Amniotic stem cell (primary cell): ENCODE measurements at places on chromosomes 16 and 17.

- no peak for DNase-seq
These were observed 6.2 kb upstream of the BCAS3 start for GRCh38 chr17:60671482-60671881.

DNA sequence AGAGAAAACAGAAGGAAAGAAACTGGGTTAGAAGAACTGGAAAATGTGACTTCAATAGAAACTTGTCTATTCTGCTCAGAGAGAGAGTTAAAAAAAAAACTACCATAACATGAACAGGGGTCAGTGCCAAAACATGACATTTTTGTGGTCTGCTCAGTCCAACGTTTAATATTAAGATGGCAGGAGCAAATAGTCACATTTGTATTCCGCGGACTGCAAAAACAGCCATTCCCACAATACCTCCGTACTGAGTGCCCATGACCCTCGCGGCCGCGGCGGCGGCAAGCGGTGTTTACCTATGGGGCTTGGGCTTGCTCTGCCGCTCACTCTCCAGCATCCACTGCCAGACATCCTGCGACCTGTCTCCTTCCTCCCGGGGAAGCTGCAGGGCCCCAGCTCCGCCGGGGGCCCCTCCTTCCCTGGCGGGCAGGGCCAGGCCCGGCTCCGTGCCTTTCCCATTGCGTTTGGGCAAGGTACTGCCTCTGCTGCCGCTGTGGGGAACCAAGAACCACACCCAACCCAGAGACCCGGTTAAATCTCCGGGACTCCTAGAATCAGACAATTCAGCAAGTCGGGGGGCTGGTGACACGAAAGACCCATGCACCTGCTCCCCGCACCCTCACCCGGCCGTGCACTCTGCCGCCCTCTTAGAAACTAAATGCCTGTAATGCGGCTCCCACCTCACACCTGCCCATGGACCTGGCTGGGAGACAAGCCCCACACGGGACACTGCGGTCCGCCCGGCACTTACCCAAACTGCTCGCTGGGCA lies 24.7 kb downstream of the AXIN2 start:
- DNase-seq: no peak

DNA sequence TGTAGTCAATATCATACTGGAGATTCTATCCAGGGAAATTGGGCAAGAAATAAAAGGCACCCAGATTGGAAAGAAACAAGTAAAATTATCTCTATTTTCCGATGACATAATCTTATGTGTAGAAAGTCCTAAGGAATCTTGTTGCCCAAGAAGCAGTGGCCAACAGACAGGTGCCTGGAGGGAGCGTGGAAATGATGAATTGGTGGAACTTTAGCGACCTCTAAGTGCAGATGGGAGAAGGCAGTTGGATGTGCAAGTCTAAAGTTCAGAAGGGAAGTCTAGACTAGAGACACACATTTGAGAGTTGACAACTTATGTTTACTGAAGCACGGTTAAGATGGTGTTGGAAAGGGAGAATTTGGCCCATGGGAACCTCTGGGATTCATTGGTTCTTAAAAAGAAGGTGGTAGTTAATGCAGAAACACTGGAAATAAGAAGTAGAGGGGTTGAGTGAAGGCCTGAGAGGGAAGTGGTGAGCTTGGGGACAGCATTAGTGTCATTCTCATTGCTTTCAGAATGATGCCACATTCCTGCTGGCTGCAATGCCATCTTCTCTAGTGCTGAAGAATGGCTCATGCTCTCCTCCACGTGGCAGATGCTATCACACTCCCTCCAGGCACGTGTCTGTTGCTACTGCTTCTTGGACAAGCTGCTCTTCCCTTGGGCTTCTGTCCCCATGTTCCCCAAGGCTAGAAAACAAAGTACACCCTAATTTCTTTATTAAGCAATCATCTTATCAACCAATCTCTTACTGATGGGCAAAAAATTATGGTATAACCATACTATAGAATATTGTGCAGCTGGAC lies 24.0 kb downstream of the TAT start:
- DNase-seq: no peak

DNA sequence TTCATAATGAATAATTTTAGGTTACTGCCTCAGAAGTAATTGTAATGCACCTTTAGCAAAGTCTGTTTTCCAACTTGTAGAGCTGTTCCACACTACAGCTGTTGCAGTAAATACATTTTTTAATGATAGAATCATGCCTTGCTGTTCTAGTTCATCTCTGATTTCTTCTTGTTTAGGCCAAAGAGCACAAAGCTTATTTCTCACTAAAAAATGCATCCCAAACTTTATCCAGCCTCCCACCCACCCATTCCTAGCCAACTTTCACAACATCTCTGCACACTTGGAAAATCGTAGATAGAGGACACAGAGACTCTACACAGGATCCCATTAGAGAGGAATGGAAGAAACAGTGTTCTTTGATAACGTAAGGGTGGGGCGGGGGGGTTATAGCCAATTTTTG lies 252.2 kb upstream of the DYNLRB2 start:
- no peak for DNase-seq

DNA sequence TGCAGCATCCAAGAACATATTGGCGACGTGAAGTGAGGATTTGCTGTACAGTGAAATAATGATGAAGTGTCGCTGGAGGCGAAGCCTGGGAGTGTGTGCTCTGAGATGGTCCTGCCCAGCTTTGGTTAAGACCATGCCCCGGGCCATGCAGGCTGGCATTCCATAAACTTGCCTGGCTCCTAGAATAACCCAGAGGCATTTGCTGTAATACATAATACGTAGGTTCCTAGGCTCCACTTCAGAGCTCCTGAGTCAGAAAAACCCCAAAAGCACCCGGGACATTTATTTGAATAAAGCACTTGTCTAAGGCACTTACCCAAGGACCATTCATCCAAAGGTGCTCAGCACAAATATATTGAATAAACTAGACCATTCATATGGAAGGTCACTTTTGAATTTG lies 279.3 kb downstream of the ABCC12 start:
- DNase-seq: no peak

DNA sequence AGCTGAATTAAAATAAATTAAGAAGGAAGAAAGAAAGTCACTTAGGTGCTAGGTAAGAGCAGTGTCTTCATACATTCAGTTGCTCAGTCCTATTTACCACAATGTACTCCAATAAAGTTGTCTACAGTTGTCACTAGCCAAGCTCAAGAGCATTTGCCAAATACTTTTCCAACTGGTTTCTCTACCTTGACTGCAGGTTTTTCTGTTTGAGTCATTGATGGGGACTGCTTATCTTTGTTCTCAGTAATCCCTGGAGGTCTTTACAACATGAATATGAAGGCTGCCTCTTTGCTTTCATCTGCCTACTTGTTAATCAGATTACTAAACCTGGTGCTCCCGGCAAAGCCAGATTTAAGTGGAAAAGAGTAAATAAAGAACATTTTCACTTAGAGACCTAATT lies 64.6 kb upstream of the CLEC18B start:
- DNase-seq: no peak

DNA sequence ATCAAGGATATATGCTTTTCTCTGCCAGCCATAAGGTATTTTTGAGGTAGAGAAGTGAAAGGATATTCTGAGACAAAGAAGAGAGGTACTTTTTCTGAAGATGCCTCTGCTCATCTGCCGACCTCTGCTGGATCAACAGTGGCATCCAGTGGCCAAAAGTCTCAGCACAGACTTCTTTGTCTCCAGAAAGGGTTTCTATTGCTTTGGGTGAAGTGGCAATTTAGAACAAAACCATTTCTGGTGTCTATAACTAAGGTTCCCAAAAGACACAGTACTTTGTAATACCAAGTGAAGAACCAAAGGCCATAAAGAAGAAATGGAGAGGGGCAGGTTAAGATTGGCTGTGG lies 155.2 kb upstream of the C17orf78 start:
- no peak for DNase-seq

- no peak for DNase-seq
These were observed 4.5 kb upstream of the TSPOAP1 start for GRCh38 chr17:58332778-58333735.

DNA sequence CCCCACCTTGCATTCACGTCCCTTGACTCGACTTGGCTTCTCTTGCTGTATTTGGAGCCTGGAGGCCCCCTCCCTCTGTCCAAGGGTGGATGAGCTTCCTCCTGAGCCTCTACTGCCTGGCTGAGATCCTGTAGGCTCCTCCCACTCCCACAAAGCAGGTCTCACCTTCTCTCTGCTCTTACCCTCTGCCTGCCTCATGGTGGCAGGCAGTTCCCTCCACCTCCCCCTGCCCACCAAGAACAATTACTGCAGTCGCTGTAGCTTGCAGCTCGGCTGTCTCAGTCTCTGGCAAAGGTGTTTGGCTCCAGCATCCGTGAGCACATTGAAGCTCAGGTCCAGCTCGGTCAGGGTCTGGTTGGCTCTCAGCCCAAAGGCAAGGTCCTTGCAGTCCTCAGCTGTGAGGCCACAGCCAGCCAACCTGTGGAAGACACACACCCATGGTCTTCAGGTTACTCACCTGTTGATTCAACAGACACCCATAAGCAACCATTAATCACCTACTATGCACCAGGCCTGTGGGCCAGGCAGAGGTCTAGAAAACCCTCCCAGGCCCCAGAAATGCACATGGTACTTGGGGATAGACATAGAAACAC lies 42.6 kb downstream of the NLRP1 start:
- DNase-seq: no peak

- no peak for DNase-seq
These were observed 26.7 kb downstream of the FA2H start for GRCh38 chr16:74747716-74748615.

DNA sequence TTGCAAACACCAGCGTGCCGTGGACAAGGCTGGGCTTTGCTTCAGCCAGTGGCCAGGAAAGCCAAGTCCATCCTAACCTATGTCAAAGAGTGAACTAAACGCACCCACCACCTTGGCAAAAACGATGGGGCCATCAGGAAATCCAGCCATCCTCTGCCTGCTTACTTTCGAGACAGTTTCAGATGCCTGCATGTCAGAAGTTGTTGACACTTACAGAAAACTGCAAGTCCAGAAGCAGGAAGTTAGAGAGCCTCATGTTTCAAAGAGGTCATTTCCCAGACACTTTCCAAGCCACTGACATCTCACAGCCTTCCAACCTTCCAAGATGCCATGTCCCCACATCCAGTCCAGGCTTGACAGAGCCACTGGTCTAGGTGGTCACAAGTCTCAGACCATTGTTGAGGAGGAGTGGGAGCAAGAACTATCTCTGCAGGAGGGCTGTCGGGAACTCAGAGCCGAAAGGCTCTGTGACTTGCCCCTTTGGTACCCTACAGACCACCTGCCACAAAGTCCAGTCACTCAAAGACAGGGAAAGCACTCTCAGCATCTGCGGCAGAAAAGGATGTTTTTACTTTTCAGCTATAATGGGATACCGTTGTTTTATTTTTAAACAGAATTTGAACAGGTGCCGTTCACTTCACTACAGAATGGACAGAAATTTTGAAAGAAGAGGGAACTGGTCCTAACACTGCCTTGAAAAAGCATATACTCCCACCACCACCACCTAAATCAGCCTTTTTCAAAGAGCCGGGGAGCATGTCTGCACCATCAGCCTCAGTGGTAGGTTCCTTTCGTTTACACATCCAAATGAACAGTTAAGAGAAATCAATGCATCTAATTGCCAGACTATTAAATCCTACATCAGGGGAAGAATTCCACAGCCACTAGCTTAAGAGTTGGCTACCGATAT lies 5.1 kb downstream of the ZNF423 start:
- no peak for DNase-seq

DNA sequence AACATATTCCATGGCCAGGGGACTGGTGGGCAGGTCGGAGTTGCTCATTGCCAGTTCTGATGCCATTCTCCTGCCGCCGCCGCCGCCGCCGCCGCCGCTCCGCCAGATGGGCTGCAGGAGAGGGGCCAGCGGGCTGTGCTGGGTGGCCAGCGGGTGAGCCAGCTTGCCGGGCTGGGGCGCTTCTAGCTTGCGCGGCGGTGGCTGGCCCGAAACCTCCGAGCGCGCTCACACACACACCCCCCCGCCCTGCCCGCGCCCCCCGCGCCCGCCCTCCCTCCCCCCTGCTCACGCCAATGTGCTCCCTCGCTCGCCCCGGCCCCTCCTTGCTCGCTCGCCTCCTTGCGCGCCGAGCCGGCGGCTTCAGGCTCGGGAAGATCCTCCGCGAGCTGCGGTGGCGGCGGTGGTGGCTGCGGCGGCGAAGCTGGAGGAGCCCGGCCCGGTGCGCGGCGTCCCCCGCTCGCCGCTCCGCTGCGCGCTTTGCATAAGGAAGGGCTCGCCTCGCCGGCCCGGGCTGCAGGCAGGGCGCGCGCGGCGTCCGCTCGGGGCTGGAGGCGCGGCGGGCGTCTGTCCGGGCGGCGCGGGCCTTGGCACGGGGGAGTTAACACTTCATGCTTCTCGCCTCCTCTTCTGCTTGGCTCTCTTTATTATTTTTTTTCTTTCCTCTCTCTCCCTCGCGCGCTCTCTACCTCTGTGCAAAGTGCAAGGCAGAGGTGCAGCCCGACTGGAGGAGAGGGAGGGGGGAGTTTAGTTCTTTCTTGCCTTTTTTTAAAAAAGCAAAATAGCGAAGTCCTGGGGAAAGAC lies 500 bp downstream of the MAF start:
- DNase-seq: no peak

DNA sequence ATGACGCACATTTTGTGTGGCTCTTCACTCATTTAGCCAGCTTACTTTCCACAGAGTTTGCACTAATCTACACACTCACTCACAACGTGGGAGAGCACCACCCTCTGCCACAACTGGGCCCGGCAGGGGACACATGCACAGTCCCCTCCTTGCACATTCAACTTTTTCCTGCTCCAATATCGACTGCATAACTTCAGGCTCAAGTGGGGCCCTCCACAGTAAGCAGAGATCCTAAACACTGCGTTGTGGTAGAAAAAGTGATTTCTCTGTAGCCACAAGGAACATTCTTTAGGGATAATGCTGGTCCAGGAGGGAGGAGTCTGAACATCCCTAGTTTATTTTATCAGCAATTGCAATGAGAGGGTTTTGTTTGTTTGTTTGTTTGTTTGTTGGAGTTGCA lies 40.0 kb downstream of the MRPS23 start:
- DNase-seq: no peak

DNA sequence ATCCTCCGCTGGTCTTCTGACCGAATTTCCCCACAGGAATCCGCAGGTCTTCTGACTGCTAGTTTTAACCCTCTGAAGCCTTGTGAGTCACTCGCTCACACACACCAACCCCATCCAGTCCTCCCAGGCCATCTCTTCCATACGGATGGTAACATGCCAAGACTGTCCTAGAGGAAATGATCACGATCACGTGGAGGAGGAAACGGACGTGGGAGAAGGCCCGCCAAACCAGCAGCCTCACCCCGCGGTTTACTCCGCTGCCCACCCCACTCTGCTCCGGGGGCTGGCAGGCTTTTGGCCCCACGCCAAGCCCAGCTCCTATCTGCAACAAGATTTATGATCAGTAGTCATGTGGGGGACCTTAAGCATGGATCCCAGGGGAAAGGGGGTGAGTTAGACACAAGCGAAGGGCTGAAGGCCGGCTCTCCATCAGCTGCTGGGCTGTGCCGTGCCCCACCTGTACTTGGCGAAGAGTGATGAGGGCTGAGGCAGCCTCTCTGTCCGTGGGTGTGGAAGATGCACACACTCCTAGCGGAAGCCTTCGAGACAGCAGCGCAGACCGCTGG lies 1.5 kb upstream of the FAAP100 start:
- peak; percentile 73 for DNase-seq

- no peak for DNase-seq
These were observed 26.8 kb downstream of the DRC3 start for GRCh38 chr17:17999364-18000029.

GRCh38 chr17:77083531-77083930 lies 57.2 kb upstream of the SEC14L1 start:
- no peak for DNase-seq
